Vein endothelial cell (primary cell): ENCODE measurements at places on chromosomes 2 and 18. TPM values are rescaled to one million over a fixed set of nuclear protein-coding genes. Genes with fewer than 3 reads are reported as not detected.

ERFE gene
- total RNA-seq, result 0.33 and 0.48 TPM in 2 replicates

KIDINS220 gene
- 65.7 and 73.7 TPM in 2 replicates for total RNA-seq

HOXD1 gene
- 16.6 and 26.8 TPM in 2 replicates for total RNA-seq

TMEM178A gene
- total RNA-seq, result 1.3 TPM in 1 of 2 replicates, not detected in the other

MOCOS gene
- 0.48 and 0.65 TPM in 2 replicates for total RNA-seq
